ENCODE measurements at places on chromosomes 13 and 19.

DNA sequence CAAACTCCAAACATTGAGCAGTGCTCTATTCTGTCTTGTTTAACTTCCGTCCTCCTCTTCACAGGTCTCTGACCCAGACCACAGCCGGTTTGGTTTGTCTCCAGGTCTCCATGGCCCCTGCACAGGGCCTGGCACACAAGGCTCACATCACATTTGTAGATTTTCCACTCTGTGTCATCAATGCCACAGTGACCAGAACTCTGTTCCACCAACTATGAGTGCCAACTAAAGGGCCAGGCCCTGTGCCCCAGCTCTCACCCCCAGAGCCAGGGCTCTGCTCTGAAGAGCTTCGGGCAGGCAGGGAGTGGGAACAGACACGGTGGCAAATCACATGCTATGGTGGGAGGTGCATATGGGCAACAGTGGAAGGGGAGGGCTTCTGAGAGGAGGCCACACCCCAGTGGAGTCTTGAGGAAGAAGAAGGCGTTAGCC is 16.0 kb downstream of the SMG9 start:
- DNase-seq: no peak

DNA sequence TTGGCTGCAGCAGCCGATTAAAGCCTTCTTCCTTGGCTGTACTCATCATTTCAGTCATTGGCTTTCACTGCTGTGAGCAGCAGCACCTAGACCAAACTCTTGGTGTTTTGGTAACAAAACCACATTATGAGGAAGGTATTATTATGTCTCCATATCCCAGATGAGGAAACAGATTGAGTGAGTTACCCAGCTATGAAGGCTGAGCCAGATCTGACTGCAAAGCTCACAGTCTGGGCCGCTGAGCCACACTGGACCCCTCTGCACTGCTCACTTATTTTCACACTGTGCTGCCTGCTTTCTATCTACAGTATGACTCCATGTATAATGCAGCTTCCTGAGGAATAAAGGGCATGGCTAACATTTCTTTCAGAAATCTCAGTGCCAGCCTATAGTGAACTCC is 24.5 kb downstream of the CRYL1 start:
- no peak for DNase-seq

- no peak for DNase-seq
Measured at GRCh38 chr19:44258835-44259413, 762 bp upstream of the ZNF233 start.

- no peak for DNase-seq
Measured at GRCh38 chr19:18629166-18630088, 7.4 kb upstream of the KLHL26 start.

DNA sequence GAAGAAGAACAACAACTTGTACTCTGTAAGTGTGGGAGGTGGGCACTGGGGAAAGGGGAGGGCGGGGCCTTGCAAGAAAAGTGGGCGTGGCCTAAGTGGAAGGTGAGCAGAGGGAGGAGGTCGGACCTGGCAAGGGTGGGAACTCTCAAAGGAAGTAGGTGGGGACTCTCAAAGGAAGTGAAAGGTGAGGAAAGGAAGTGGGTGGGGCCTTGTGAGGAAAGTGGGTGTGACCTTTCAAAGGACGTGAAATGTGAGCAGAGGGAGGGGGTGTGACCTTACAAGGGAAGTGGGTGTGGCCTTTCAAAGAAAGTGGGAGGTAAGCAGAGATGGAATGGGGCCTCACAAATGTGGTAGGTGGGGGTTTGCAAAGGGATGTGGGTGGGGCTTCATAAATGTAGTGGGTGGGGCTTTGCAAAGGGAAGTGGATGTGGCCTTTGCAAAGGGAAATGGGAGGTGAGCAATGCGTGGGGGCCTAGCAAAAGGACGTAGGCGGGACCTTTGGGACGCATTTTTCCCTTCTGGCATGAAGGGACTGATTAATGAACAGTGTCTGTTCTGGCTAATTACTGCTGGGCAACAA is 25.9 kb downstream of the ACSBG2 start:
- peak; percentile 12 for DNase-seq
